Activated CD4-positive, alpha-beta T cell treated with anti-CD3 and anti-CD28 coated beads, Interleukin-2, amount 10 ng/mL, durations not matched to agents 24 days and 14 days (primary cell): ENCODE measurements at places on chromosomes 2 and 18. TPM values are rescaled to one million over a fixed set of nuclear protein-coding genes. Genes with fewer than 3 reads are reported as not detected.

The ABCG5 gene
- total RNA-seq, result not detected in 2 replicates

The C2orf69 gene
- total RNA-seq, result 17.1 and 17.4 TPM in 2 replicates

The DSG4 gene
- not detected in 2 replicates for total RNA-seq

The TNFAIP6 gene
- not detected in 2 replicates for total RNA-seq

- H3K4me3 ChIP-seq, result no peak overlapping the region
- peaks cover 20% of the 10 kb centered on the region for H3K4me1 ChIP-seq
- peaks cover 45% of the 10 kb centered on the region for H3K27me3 ChIP-seq
- DNase-seq, result peak; percentile 68
- no peaks in the 10 kb centered on the region for H3K36me3 ChIP-seq
Measured at GRCh38 chr2:73172963-73173362, 29.4 kb upstream of the NOTO start.

GRCh38 chr2:204289066-204289465 is 256.2 kb upstream of the PARD3B start:
- H3K4me1 ChIP-seq, result no peaks in the 10 kb centered on the region
- H3K36me3 ChIP-seq, result no peaks in the 10 kb centered on the region
- no peak overlapping the region for H3K4me3 ChIP-seq
- no peak for DNase-seq
- H3K27ac ChIP-seq, result no peak overlapping the region
- H3K27me3 ChIP-seq, result peaks cover 21% of the 10 kb centered on the region

GRCh38 chr2:173358616-173359015 is 3.9 kb downstream of the CDCA7 start:
- peak overlapping the region; percentile 23 for H3K27ac ChIP-seq
- peak overlapping the region; percentile 29 for H3K4me3 ChIP-seq
- peaks cover 43% of the 10 kb centered on the region for H3K4me1 ChIP-seq
- H3K27me3 ChIP-seq, result no peaks in the 10 kb centered on the region
- H3K36me3 ChIP-seq, result peaks cover 54% of the 10 kb centered on the region
- DNase-seq, result no peak

- H3K4me1 ChIP-seq, result no peaks in the 10 kb centered on the region
- no peaks in the 10 kb centered on the region for H3K36me3 ChIP-seq
- no peak for DNase-seq
- H3K27me3 ChIP-seq, result peaks cover 40% of the 10 kb centered on the region
- no peak overlapping the region for H3K4me3 ChIP-seq
Measured at GRCh38 chr2:94960751-94961150, 64.8 kb upstream of the MAL start.

DNA sequence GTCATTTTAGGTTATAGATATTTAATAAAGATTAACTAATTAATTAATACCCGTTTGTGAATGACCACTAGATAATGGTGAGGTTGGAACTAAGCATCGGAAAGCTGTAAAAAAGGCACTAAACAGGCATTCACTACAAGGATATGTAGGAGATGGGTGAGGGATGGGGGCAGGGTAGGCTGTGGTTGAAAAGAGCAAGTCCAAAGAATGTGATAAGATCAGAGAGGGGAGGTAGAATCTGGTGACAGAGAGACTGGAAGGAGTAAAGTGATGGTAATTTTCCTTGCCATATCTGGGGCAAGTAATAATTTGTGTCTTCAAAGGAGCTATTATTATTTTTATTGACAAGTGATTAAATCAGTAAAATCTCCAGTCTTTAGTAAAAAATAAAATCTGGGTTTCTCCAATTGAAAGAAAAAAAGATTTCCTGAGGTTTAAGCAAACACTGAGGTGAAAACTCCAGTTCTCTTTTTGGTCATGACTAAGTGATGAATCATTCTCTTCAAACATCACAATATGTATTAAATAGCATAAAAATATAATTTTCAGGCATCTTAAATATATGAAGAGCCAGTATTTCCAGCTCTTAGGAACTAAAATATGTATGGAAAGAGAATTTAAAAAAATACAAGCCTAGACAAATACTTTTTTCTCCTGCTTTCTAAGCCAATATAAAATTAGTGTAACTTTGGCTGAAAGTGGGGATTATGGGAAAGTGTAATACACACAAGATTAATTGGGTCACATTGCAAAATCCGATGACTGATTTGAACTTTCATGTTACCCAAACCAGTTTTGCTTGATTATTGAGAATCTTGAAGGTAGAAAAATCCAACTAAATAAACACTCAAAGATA is 259.1 kb upstream of the RBMS1 start:
- no peak overlapping the region for H3K4me3 ChIP-seq
- no peaks in the 10 kb centered on the region for H3K4me1 ChIP-seq

DNA sequence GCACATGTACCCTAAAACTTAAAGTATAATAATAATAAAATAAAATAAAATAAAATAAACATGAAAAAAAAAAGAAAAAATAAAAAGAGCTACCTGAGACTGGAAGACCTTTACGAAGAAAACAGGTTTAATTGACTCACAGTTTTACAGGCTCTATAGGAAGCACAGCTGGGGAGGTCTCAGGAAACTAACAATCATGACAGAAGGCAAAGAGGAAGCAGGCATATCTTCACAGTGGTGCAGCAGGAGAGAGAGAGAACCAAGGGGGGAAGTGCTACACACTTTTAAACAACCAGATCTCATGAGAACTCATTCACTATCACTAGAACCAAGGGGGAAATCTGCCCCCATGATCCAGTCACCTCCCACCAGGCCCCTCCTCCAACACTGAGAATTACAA is 379.3 kb upstream of the VWC2L start:
- H3K4me1 ChIP-seq, result no peaks in the 10 kb centered on the region
- no peak overlapping the region for H3K27ac ChIP-seq
- no peaks in the 10 kb centered on the region for H3K36me3 ChIP-seq
- no peak for DNase-seq
- no peak overlapping the region for H3K4me3 ChIP-seq

DNA sequence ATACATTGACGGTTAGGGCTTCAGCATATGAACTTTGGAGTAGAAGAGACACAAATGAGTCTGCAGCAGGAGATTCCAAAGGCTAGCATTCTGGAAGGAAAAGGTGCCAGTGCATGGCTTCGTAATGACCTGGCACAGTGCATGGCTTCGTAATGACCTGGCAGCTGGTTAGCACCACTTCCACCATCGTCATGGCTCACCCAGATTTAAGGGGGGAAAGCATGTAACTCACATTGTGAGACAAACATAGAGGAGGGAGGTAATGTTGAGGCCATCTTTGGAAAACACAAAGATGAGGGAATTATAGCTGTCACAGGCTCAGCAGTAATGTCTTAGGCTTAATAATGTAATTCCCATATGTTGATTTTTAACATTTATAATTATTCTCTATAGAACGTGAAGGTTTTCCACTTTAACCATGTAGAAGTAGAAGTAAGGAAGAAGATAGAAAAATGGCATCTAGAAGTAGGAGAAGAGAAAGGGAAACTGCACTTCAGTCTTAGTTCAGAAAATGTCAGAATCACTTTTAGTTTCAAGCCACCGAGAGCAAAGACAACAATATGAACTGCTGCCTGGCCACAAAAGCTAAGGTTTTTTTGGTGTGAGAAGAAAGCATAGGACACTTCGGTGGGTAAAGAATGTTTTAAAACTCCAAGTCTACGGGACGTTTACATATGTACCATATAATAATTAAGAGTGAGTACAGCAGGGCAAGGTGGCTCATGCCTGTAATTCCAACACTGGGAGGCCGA is 6.8 kb upstream of the STK25 start:
- peaks cover 9% of the 10 kb centered on the region for H3K27me3 ChIP-seq
- peaks cover 2% of the 10 kb centered on the region for H3K36me3 ChIP-seq
- no peak for DNase-seq

- H3K27me3 ChIP-seq, result no peaks in the 10 kb centered on the region
- no peak overlapping the region for H3K27ac ChIP-seq
- DNase-seq, result no peak
- H3K4me3 ChIP-seq, result no peak overlapping the region
Measured at GRCh38 chr2:229370509-229370908, 99.4 kb upstream of the PID1 start.

- H3K4me3 ChIP-seq, result no peak overlapping the region
- no peak for DNase-seq
- H3K36me3 ChIP-seq, result no peaks in the 10 kb centered on the region
- H3K27me3 ChIP-seq, result peaks cover 3% of the 10 kb centered on the region
- no peaks in the 10 kb centered on the region for H3K4me1 ChIP-seq
Measured at GRCh38 chr18:77177009-77177408, 44.4 kb upstream of the MBP start.
